ENCODE measurements at places on chromosomes 16 and 17. TPM values are rescaled to one million over a fixed set of nuclear protein-coding genes. Genes with fewer than 3 reads are reported as not detected.

GRCh38 chr16:29680180-29680598 lies 1.2 kb downstream of the QPRT start:
- DNase-seq: no peak

DNA sequence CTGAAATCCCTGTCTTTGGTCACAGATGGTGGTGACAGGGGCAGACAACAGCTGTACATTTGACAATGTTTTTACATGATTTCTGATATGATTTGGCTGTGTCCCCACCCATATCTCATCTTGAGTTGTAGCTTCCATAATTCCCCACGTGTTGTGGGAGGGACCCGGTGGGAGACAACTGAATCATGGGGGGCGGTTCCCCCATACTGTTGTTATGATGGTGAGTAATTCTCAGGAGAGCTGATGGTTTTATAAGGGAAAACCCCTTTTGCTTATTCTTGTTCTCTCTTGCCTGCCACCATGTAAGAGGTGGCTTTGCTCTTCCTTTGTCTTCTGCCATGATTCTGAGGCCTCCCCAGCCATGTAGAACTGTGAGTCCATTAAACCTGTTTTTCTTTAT lies 353.9 kb downstream of the CPPED1 start:
- DNase-seq: no peak

GRCh38 chr17:49819138-49819537 lies 28.7 kb downstream of the TAC4 start:
- DNase-seq: no peak

GRCh38 chr16:86090461-86091170 lies 191.7 kb downstream of the IRF8 start:
- no peak for DNase-seq

DNA sequence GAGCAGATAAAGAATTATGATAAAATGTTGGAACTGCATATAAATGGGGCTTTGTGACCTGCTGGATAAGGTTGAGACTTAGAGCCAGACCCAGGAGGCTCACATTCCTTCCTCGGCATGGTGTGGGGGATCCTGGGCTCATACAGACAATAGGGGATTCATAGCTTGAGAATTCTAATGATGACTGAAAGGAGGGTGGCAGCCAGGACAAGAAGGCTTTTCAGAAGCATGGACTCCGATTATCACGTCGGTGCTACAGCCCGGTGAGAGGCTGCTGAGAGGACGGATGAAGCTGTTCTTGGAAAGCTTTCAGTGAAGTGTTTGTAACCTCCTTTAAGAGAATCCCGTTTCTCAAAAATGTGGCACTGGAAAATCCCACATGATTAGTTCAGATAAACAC lies 167.2 kb downstream of the ANKFN1 start:
- no peak for DNase-seq

- DNase-seq: no peak
Measured at GRCh38 chr17:410543-411401, 58.2 kb upstream of the RPH3AL start.

DNA sequence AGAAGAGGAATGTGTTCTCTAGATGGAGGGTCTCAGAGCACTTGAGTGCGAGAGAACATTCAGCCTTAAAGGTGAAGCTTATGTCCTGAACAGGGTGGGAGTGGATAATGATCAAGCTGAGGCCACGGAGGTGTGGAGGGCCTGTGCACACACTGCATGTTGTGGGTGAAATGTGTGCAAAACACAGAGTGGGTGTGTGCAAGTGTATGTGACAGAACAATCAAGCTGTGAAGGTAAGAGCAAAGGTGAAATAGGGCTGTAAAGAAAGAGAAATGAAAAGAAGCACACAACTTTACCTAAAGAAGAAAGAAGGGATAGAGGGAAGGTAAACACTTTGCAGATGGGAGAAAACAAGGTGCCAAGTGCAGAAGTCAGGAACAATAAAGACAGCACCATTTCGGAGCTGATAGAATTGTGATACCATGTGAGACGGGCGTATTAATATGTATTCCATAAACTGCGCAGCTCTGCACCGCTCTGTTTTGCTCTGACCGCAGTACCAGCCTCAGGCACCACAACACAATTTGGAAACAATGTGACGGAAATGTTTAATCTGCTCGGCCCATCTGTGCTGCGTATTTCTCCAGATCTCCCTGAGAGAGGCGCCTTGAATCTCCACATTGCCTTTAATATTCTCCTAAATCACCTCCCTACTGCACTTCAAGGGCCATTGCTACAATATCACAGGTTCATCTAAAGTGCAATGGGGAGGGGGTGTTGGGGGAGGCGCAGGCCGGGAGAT lies 40.6 kb downstream of the SNX11 start:
- no peak for DNase-seq

DNA sequence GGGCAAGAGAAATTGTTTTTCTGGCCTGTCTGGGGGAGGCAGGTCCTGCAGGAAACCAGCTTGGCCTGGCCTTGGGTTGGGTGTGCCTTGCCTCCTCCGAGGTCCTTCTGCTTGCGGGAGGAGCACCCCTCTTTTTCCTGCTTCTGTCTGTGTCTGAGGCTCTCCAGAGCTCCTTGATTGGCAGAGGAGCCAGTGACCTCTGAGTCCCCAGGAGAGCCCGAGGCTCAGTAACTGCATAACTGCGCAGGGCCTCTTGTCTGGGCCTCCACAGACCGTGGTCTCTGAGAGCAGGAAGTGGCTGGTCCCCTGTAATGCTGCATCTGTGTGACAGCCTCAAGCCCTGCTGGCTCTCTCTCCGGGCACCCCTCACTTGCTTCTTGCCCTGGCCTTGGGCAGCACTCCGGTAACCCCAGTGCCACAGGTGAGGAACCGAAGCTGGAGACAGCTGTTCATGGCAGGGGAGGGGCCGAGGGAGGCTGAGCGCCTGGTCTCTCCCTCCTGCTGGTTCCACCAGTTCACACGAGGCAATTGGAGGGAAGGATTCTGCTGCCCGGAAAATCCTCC lies 1.6 kb downstream of the CAPN15 start:
- DNase-seq: no peak

GRCh38 chr16:1556254-1556653 lies 22.8 kb downstream of the TMEM204 start:
- DNase-seq: no peak

DNA sequence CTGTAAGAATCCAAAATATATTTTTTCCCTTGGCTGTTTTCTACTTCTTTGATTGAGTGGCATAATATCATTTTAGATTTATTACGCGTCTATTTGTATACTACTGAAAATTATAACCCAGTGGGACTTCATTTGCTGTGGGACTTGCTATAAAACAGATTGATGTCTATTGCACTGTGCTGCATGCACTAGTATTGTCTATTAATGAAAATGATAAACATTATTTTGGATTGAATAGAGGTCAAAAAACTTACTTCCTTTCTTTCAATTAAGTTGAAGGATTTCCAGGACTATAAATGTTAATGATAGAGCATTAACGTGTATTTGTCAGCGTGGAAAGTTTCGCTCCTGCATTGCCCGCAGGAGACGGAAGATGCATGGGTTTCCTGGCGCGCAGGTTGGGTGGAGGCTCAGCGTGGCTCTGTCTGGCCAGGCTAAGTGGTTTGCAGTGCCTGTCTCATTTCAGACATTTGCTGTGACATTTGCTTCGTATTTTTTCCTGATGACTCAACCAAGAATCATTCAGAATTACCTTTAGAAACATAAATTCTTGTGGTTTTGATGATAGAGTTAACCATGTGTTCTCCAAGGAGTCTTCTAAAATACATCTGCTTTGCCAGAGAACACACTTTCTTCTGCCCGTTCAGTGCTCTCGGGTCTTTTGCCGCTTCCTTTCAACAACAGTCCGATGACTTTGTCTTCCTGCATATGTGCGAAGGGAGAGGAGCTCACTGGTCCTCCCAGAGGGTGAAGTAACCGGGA lies 216.7 kb downstream of the RPTOR start:
- no peak for DNase-seq

DNA sequence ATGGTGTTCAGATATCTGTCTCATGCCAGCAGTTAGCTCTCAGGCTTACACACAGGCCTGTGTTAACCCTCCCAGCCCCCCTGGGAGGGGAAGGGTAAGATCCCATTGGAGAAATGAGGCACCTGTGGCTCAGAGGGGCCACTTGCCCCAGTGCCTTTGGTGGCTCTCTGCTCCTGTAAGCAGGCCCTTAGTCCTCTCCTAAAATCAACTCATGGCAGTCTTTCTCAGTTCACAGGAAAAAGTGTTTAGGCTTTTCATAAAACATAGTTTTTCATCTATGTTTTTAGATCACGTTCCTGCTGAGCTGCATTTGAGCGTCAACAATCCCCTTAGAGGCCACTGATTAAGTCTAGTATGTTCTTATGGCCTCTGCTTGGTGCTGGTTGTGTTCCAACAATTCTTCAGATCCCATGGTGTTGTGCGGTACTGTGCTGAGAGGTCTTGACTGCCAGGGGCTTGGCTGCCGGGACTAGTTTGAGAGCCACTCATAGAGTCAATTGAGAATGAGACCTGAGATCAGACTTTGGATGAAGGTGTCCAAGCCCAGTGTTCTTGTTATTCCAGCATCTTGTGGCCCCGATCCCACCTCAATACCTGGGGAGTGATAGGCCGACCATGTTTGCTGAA lies 10.6 kb downstream of the TAOK2 start:
- DNase-seq: no peak

GRCh38 chr17:72640415-72641165 lies 451.9 kb downstream of the SLC39A11 start:
- DNase-seq: no peak

GRCh38 chr17:63930951-63931575 lies 1.1 kb downstream of the CD79B start:
- DNase-seq: no peak

- peak; percentile 68 for DNase-seq
Measured at GRCh38 chr17:60641810-60642220, 35.8 kb upstream of the BCAS3 start.

DNA sequence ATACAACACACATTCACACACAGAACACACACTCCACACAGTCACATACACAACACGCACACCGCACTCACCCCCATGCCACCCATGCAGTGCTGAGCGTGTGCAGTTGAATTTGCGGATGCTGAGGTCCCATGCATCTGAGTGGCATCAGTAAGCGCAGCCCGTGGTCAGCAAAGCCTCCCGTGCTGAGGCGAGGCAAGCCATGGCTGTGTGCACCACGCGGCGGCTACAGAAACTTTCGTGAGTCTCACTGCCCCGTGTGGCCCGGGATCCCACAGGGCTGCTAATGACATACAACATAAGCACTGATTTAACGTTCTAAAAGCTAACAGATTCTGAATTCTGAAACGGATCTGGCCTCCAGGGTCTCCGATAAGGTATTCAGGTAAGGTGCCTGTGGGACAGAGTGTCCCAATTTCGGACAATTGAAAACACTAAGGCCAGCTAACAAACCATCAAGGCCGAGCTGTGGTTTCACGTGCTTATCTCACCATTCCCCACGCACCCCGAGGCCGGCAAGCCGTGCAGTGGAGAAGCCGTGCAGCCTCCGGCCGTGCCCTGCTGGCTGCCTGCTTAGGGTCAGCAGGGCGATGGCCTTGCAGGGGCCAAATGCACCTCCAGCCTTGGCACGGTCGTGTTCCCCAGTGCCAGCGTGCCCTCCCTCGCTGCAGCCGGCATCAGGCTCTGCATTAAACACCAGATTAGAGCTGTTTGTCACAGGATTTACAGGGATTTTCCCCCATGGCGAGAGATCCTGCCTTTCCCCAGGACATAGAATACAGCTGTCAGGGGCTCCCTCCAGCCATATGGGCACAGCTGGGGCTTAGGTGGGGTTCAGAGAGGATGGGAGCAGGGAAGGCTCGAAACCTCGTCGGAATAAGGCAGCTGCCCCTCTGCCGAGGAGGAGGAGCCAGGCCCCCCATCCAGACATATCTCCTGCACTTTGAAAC lies 191.7 kb downstream of the C16orf95 start:
- no peak for DNase-seq

GRCh38 chr17:49496183-49496866 lies 1.2 kb downstream of the NGFR start:
- DNase-seq: no peak

GRCh38 chr17:49699966-49700575 lies 7.7 kb downstream of the SLC35B1 start:
- DNase-seq: no peak

GRCh38 chr16:777826-778225 lies 10.4 kb downstream of the RPUSD1 start:
- no peak for DNase-seq

DNA sequence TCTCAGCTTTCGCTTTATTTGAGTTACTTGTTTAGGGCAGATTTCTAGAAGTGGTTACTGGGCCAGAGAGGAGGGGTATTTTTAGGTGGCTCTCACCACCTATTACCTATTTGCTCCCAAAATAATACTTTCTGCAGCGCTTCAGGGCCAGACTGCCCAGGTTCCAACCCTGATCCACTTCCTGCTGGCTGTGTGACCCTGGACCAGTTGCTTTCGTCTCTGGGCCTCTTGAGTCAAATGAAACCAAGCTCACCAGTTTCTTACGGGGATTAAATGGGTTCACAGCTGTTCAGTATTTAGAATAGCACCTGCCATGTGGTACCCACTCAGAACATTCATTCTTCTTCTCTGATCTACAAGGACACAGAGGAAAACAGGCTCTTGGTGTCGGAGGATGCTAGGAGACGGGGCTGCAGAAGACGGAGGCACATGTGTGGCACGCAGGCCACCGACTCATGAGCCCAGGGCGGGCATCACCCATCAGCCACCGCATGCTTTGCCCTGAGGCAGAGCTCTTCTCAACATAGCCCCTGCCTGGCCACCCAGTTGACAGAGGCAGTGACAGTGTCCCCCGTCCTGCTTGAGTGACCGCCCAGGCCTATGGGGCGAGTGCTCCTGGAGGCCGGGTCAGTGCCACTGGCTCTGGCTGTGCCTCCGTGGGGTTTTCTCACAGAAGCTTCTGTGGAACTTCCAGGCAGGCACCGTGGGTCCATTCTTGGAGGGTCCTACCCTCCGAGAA lies 149.0 kb upstream of the PLCG2 start:
- no peak for DNase-seq

BFAR gene
- total RNA-seq: 129 TPM

MRPL27 gene
- 57.3 TPM for total RNA-seq

C16orf89 gene
- not detected for total RNA-seq

TK2 gene
- 46.4 TPM for total RNA-seq

COX6A2 gene
- not detected for total RNA-seq

SPATA33 gene
- 8.3 TPM for total RNA-seq

CCP110 gene
- 11.0 TPM for total RNA-seq

RCVRN gene
- not detected for total RNA-seq

TEKT1 gene
- not detected for total RNA-seq

TLCD3B gene
- not detected for total RNA-seq

IGF2BP1 gene
- 21.9 TPM for total RNA-seq

SPATA22 gene
- not detected for total RNA-seq
